ENCODE measurements at places on chromosomes 11 and 22. TPM values are rescaled to one million over a fixed set of nuclear protein-coding genes. Genes with fewer than 3 reads are reported as not detected.
A peak's percentile ranks its signal among the peaks of the same experiment; 100 is the strongest.

- DNase-seq = no peak
These were observed 203.0 kb upstream of the CCDC179 start for GRCh38 chr11:23063276-23063675.

The TMEM218 gene
- 24.6 TPM for total RNA-seq

GRCh38 chr11:117314840-117315239 lies 1.2 kb downstream of the BACE1 start:
- peak; percentile 13 for DNase-seq

DNA sequence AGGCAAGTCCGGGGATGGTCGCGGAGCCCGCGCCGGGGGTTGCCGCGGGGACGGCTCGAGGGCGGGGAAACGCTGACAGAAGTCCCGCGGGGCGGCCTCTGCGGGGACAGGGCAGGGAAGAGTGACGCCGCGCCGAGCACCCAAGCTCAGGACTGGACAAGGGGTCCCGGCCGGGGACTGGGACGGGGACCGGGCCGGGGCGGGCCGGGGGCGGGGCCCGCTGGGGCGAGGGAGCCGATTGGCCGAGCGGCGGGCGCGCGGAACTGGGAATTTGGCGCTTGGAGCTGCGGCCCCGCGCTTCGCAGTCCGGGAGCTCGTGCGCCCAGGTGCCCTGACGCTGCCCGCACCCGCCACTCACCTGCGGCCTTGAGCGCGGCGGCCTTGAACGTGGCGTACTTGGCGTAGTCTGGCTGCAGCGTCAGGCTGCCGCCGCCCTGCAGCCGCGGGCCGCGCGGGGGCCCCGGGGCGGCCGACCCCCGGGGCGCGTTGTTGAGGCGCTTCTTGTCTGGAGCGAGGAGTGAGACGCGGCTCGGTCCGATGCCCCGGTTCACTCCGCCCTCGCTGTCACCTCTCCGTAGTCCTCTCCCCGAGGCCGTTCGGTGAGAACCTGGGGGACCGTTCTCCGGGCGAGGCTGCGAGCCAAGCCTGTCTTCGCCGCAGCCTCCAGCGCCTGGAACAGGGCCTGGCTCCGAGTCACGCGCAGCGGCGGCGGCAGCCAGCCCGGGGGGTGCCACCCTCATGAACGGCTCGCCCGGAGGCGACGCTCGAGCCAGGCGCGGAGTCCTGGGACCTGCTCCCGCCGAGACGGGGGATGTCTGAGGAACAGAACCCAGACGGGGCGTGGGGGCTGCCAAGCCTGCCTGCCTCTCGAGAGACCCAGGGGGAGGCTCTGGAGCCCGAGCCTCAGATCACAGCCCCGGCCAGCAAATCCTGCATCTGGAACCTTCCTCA lies 4.5 kb downstream of the SHISA8 start:
- DNase-seq = no peak

The CASP5 gene
- total RNA-seq = 2.1 TPM

The OTOG gene
- total RNA-seq = not detected

The SOX10 gene
- not detected for total RNA-seq

The HIC2 gene
- total RNA-seq = 6.1 TPM

- peak; percentile 42 for DNase-seq
These were observed 3.8 kb downstream of the RSPH14 start for GRCh38 chr22:23137905-23138561.

The TMPRSS6 gene
- total RNA-seq = 0.09 TPM

- DNase-seq = no peak
These were observed 23.6 kb downstream of the FLI1 start for GRCh38 chr11:128717516-128717915.

The CEP126 gene
- 12.5 TPM for total RNA-seq

DNA sequence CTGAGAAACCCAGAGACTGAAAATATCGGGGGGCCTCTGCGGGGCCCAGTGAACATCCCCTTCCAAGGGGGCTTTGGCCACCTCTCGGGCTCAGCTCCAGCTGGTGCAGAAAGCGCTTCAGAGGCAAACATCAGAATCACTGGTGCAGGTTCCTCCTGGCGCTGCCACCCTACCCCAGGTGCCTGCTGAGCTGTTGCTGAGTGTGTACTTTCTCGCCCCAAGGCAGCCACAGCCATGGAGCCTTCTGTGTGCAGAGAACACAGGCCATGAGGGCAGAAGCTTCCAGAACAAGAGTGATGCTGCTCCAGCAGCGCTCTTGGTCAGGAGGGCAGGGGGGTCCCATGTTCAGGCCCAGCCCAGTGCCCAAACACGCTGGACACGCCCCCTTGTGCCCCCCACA lies 6.3 kb downstream of the DRD4 start:
- no peak for DNase-seq

DNA sequence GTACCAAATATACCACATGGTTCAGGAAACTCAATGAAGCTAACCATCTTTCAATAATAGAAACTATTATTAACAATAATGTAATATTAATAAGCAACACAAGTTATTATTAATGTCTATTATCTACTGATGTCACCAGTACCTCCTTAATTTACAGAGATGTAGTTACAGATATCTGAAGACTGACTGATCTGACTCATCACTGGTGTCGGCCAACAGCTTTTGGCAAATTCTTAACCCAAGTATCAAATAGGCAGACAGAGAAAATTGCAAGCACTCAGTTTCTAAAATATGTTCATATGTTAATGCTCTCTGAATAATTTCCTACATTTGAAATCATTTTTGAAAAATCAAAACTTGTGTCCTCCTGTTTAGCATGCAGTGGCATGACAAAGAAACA lies 100.4 kb upstream of the DDI1 start:
- DNase-seq = no peak

GRCh38 chr11:35138943-35139721 lies at the start of gene CD44:
Gene CD44, plus strand, starts transcription at chr11:35139171. Its CDS starts 133 bp downstream, at chr11:35139304.
- peak; percentile 74 for DNase-seq

GRCh38 chr11:44538375-44539054 lies 26.9 kb upstream of the CD82 start:
- peak; percentile 77 for DNase-seq

The APOBEC3G gene
- total RNA-seq = 15.2 TPM

- DNase-seq = peak; percentile 40
These were observed 546 bp downstream of the DRAP1 start for GRCh38 chr11:65919573-65920371.

GRCh38 chr22:50030297-50031188 lies 18.0 kb upstream of the IL17REL start:
- peak; percentile 52 for DNase-seq

The MRGPRX3 gene
- total RNA-seq = 0.12 TPM

- DNase-seq = peak; percentile 43
These were observed 76.6 kb downstream of the WT1 start for GRCh38 chr11:32358729-32359128.

GRCh38 chr11:11843211-11843621 lies 1.4 kb downstream of the USP47 start:
- DNase-seq = peak; percentile 65

DNA sequence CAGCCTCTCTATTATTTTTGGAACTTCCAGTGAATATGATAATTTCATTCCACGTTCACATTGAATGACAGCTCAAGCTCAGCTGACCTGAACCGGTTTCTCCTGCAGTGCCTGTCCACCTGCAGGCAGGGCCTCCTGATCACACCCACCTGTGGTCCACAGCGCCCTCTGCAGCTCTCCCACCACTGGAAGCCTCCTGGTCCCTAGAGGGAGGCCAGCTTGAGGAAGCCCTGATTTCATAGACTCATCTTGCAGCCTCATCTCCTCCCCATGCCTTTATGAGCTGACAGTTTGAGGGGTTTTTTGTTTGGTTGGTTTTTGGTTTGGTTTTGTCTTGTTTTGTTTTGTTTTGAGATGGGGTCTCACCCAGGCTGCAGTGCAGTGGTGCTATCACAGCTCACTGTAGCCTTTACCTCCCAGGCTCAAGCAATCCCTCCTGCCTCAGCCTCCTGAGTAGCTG lies 29.9 kb upstream of the MALAT1 start:
- peak; percentile 76 for DNase-seq

- peak; percentile 94 for DNase-seq
These were observed 616 bp downstream of the PNPLA2 start for GRCh38 chr11:819129-819931.

The MPPED2 gene
- 2.1 TPM for total RNA-seq

GRCh38 chr11:125053167-125053566 lies 9.9 kb upstream of the SLC37A2 start:
- DNase-seq = no peak

GRCh38 chr22:42644422-42645340 lies 4.3 kb upstream of the ATP5MGL start:
- DNase-seq = peak; percentile 65

- DNase-seq = no peak
These were observed 340.9 kb downstream of the LRRC4C start for GRCh38 chr11:41118521-41118920.

GRCh38 chr22:37313376-37314314 lies 31.3 kb downstream of the CYTH4 start:
- DNase-seq = no peak

DNA sequence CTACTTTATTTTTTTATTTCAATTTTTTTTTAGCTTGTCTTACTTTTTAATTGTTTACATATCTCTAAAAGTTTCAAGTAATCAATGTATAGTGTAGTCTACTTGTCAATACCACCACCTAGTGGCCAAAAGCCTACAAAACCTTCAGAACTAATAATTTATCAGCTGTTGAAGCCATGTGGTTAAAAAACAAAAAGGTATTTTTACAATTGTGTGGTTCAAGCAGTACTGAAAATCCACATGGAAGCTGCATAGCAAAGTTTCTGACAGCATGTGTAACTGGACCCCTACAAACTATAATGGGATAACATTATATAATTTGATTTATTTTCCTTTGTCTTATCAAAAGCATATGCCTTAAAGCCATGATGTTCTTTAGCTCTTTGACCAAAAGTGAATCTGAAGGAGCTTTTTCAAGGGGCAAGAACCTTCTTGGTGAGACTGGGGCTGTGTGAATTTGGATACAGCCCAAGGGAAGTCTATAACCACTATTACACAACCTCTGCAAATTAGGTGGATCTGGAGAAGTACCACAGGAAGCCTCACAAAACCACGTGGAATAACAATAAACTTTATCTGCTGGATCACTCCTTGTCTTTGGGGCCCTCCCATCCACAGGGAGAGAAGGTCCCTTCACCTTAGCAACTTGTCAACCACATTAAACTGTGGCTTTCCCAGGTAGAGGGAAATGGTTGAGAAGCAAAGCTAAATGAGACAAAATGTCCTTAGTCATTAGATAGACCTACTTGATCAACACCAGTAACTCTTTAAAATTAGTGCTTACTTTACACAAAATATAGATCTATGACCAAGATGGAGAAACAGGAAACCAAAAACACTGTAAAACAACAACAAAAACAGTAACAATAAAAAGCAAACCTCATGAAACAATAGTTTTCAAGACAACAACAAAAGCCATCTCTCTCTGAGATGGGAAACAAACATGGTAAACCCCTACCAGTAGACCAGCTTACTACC lies 9.9 kb downstream of the NARS2 start:
- DNase-seq = peak; percentile 84

DNA sequence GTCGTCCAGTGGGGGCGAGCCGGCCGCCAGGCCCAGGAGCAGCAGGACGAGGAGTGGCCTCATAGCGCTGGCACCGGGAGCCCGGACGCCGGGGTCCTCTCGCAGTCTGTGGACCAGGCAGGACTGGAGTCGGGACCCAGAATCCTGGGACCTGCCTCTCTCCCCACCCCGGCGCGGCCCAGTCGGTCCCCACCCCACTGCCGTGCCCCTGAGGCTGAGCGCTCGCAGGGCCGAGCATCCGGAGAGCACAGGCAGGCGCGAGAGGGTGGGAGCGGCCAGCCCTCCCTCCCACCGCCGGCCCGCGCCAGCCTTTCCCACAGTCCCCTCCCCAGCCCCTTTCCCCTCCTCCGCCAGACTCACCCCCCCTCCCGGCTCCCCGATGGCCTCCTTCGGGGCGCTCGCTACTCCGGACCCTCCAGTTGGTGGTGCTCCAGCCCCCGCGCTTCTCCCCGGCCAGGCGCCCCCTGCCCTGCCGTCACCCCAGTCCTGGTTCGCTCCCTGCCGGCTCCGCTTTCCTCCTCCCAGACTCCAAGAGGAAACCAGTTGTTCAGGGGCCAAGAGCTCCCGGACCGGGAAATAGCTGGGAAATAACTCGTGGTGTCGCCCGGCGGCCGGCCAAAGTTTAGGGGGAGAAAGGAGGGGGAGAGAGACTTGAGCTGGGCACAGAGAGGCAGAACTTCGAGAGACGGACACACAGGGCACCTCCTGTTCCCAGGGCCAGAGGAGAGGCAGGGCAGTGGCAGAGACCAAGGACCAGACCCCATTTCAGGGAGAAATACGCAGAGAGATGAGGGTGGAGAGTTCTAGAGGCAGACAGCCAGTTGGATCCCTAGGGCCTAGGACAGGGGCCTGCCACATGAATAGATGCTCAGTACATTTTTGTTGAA lies at the start of gene C1QTNF5:
TSS of gene C1QTNF5 (minus strand) at position 549 of the 887 bp plus-strand sequence. CDS start at position 63, 486 bp downstream.
- DNase-seq = peak; percentile 97

DNA sequence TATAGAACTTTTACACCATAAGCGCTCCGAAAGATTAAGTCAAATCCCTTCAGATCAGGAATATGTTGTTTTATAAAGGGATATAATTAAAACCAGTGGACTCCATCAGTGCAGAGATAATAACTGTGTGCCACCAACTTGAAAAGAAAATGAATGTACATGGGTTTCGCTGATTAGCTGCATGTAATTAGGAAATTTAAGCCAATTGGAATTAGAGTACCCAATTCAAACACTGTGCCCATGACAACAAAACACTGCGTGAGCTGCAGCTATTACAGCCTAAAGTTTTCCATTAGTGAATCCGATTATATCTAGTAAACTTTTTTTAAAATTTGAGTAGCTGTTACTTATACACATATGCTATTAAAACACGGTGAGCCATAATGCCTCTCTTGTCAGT lies 392.3 kb upstream of the ARHGAP42 start:
- no peak for DNase-seq

GRCh38 chr11:91998481-91998880 lies 226.1 kb upstream of the FAT3 start:
- DNase-seq = no peak

- no peak for DNase-seq
These were observed 73.4 kb upstream of the PARVG start for GRCh38 chr22:44107340-44107739.

DNA sequence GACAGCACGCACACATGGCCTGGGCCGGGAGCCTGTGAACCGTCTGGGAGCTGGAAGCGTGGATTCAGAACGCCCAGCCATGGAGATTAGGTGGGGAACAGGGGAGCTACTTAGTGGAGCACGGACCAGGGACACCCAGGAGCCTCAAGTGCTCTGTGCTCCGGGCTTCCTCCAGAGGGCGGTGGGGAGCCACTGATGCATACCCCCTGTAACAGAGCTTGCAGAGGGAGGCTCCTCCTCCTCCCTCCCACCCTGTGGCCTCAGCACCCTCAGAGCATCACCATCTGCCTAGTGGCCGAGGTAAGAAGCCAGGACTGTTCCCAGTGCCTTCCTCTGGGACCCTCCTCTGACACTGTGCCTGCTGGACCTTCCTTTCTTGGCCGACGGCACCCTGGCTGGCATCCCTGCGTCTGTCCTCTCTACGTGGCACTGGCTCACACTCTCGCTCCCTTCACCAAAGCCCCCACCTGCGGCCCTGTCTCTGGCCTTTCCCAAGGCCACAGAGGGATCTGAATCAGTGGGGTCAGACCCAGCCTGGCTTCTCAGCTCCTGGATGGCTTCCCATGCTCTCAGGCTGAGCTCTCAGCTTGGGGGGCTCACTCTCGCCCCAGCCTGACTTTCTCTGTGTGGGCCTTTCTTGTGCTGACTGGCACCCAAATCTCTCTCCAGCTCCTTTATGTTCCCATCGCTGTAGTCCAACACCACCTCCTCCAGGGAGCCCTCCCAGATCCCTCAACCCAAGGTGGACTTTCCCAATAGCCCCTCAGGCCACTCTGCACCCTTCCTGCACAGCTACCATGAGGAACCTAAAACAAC lies 780.9 kb downstream of the BRD1 start:
- peak; percentile 50 for DNase-seq

GRCh38 chr11:81772166-81772565 lies 961.5 kb downstream of the FAM181B start:
- peak; percentile 67 for DNase-seq

Data from lung (tissue), 17 donors.